NCI-H2081 (cell line): ENCODE measurements at places on chromosomes 12 and 14.

DNA sequence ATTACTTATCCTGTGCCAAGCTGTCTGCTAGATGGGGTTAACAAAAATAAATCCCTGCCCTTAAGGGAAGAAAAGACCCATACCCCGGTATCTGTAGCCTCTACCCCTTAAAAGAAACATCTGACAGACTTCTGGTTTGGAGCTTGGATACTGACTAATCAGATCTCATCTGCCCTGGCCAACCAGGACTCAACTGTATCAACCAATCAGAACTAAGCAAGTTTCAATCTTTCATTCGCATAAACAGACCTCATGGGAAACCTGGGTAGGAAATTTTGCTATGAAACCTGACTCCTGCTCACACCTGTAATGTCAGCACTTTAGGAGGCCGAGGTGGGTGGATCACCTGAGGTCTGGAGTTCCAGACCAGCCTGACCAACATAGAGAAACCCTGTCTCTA, 26.4 kb upstream of the PRMT8 start:
- DNase-seq: no peak

GRCh38 chr14:37060496-37061260, 111.7 kb downstream of the SLC25A21 start:
- no peak for DNase-seq

- no peak for DNase-seq
These were observed 41.6 kb upstream of the NTF3 start for GRCh38 chr12:5390174-5390799.

DNA sequence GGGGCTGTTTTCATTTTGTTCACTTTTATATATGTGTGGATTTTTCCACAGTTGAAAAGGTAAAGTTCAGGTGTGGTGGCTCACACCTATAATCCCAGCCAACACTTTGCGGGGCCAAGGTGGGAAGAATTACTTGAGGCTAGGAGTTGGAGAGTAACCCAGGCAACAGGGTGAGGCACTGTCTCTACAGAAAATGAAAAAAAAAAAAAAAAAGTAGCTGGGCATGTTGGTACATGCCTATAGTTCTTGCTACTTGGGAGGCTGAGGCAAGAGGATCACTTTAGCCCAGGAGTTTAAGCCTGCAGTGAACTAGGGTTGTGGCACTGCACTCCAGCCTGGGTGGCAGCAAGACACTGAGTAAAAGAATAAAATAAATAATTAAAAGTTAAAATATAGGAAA, 326.5 kb downstream of the NAV3 start:
- no peak for DNase-seq

- no peak for DNase-seq
These were observed 347.4 kb downstream of the DPF3 start for GRCh38 chr14:72546344-72547016.

GRCh38 chr12:530308-530707, 70.6 kb downstream of the B4GALNT3 start:
- peak; percentile 36 for DNase-seq

GRCh38 chr14:102407258-102407657, 44.5 kb downstream of the TECPR2 start:
- no peak for DNase-seq

DNA sequence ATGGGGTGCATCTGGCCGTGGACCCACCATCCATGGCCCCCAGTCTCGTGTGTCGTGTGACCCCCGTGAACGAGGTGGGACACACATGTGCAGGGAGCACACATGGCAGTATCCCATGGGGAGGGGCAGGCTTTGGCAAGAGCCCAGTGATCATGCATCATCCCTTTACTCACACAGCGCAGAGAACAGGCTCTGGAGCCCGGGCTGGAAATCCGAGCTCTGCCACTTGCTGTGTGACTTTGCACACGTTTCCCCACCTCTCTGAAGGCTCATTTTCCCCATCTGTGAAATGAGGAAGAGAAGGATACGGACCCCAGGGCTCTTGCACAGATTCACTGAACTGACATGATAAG, 119.9 kb downstream of the PHETA1 start:
- no peak for DNase-seq
